ENCODE measurements at places on chromosomes 3 and 15.

DNA sequence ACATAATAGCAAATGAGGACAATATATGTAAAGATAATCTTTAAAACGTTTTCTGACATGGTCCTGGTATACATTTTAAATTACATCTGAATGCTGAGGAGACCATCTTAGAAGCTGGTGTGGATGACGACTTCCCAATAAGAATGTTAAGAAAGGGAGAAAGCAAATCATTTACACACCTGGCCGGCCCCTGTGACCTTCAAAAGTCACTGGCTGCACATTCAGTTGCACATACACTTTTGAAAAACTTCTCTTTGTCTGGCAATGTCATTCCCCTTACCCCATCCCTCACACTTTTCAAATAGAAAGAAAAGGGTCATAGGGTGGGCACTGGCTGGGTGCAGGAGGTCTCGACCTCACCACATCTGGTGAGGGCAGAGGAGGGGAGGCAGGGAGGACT lies 391.0 kb downstream of the MECOM start:
- DNase-seq: no peak

DNA sequence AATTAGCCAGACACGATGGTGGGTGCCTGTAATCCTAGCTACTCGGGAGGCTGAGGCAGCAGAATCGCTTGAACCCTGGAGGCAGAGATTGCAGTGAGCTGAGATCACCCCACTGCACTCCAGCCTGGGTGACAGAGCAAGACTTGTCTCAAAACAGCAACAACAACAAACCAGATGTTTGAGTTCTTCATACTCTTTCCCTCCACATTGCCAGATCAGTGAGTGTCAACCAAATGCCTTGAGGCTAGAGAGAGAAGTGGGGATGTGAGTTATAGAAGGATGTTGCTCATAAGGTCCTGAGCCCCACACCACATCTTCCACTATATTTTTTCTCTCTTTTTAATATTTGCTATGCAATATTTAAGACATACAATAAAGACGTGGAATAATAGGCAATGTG lies 19.8 kb downstream of the MAPKBP1 start:
- DNase-seq: no peak

- no peak for DNase-seq
Measured at GRCh38 chr3:159185443-159186050, 383.7 kb downstream of the MFSD1 start.

DNA sequence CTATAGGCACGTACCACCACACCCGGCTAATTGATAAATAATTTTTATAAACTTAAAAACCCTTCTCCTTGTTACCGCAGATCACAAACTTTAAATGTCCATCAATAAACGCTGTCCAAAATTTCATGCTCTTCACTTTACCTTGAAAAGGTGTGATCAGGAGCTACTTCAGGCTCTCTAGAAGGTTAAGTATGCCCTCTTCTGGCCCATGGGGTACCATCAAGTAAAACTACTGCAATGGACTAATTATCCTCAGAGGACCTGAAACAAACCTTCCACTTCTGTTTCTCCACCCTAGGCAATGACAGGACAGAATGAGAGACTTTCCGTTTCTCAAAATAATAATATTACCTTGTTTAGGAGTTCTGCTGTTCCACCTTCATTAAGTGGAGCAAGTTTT lies 9.2 kb downstream of the LZTFL1 start:
- DNase-seq: no peak

GRCh38 chr15:62449638-62450037 lies 284.6 kb upstream of the C2CD4B start:
- DNase-seq: no peak

DNA sequence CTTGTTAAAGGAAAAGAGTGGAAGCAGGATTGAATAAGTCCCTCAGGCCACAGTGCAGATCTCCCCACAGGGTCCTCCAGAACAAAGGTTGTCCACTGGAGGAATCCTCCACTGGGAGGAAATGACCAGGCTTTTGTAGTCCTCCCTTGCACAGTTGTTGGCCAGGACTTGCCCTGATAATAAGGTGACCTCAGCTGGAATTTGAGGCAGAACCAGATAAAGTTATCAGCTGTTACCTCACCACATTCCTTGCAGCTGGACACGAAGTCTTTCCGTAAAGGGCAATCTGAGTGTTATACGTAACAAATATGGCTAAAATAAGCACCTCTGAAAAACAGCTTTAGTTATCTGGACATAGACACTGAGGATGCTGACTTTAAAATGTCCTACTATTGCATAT lies 83.5 kb upstream of the NAALADL2 start:
- no peak for DNase-seq

GRCh38 chr3:21421096-21421495 lies 329.9 kb downstream of the ZNF385D start:
- no peak for DNase-seq

Data from NCI-H524 (cell line).